AG20443 (cell line): ENCODE measurements at places on chromosomes 7 and 10.

- DNase-seq = no peak
Measured at GRCh38 chr7:135428879-135429278, 81.0 kb downstream of the CNOT4 start.

DNA sequence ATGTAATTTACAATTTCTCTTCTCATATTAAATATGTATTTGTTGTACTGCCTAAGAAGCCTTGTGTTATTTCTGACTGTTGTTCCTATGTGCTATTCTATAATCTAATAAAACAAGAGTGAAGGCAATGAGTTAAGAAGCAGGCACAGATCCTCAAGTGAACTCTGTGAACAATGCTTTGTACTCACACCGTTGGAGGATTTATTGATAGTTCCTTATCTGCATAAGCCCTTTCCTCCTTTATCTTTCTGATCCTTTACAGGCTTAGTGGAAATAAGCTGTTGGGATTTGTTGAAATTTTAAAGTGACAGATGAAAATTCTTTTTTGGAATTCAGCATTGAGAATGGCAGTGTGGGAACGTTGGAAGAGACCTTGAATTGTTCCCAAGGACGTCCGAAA lies 329.6 kb upstream of the NPVF start:
- DNase-seq = no peak

DNA sequence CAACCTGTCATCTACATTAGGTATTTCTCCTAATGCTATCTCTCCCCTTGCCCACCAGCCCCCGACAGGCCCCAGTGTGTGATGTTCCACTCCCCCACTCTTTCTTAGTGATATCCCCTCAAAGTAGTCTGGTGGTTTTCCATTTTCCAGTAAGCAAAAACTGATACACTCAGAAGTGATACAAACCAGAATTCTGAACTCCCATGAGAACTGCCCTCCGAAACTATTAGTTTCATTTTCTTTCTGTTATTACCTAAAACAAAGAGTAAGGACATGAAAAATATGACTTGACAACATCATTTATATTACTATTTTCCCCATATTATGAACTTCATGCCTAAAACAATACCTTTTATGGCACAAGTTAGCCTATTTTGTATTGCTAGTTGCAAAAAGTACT lies 175.0 kb downstream of the OTUD1 start:
- no peak for DNase-seq

- no peak for DNase-seq
Measured at GRCh38 chr7:91276909-91277308, 12.7 kb downstream of the FZD1 start.

- no peak for DNase-seq
Measured at GRCh38 chr10:19421674-19422073, 373.1 kb downstream of the MALRD1 start.
